Mucosa of descending colon (tissue), 3 donors: ENCODE measurements at places on chromosomes 13 and 19. TPM values are rescaled to one million over a fixed set of nuclear protein-coding genes. Genes with fewer than 3 reads are reported as not detected.

Gene ZNF426
- 9.7 TPM for total RNA-seq

Gene FXYD1
- 13.3 TPM for total RNA-seq

Gene ZNF613
- 6.6 TPM for total RNA-seq

Gene ELAVL3
- total RNA-seq, result 2.5 TPM

Gene CHST8
- total RNA-seq, result not detected

DNA sequence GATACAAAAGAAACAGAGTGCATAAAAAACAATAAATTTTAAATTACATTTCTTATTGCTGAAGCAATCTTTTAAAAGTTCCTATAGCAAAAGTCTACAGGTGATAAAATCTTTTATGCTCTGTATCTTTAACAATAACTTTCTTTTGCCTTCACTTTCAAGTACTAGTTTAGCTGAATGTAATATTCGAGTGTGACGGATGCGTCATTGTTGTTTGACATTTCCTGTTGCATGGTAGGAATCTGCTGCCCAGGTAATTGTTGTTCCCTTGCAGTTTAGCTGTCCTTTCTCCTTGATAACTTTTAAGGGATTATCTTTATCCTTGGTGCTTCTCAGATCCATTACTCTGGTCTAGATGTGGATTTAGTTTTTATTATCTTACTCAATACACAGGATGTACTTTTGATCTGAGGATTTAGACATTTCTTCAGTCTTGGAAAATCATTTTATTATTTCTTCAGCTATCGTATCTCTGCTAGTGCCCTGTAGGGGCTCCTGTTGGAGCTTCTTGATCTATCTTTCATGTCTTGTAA, 2.1 kb upstream of the CPB2 start:
- no peak for DNase-seq

DNA sequence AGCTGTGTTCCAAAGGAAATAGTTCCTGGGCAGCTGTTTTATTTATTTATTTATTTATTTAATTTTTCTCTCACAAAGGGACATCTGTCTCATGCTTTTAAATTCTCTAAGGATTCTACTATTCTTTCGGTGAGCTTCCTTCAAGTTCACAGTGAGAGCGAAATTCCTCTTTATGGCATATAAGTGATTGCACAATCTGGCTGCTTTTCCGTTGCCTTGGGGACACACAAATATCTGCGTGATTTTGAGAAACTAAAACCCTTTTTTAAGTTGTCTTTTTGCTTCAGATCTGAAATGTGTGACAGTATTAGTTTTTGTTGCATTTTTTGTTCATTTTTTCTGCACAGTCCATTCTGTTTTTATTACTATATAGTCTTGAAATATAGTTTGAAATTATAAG, 19.2 kb downstream of the ZNF486 start:
- DNase-seq, result no peak

- no peak for DNase-seq
Measured at GRCh38 chr13:45048890-45049407, 59.6 kb downstream of the GPALPP1 start.
